ENCODE measurements at places on chromosomes 2 and 18.

GRCh38 chr18:78487649-78488048 lies 492.0 kb upstream of the SALL3 start:
- no peak for DNase-seq

DNA sequence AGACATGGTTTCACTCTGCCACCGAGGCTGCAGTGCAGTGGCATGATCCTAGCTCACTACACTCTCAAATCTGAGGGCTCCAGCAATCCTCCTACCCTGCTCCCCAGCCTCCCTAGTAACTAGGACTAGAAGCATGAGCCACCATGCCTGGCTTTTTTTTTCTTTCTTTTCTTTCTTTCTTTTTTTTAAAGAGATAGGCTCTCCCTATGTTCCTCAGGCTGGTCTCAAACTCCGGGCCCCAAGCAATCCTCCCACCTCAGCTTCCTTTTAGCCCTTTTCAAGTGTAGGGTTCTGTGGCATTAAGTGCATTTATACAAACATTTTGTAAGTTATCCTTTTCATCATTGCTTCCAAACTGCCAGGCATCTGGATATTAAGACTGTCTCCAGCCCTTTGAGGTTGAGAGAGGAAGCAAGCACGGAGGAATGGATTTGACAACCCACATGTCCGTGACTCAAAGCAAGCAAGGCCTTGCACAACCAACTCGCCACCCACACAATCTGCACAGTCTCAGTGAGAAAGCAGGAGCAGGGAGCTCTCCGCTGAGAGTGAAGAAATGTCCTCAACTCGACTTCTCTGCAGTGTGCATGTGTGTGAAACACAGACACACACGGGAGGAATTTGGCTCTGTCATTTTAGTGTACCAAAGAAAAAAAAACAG lies 65.6 kb downstream of the ATP8B1 start:
- peak; percentile 82 for DNase-seq

- DNase-seq = no peak
Observed at GRCh38 chr2:200466425-200467418, 43.1 kb downstream of the KCTD18 start.

DNA sequence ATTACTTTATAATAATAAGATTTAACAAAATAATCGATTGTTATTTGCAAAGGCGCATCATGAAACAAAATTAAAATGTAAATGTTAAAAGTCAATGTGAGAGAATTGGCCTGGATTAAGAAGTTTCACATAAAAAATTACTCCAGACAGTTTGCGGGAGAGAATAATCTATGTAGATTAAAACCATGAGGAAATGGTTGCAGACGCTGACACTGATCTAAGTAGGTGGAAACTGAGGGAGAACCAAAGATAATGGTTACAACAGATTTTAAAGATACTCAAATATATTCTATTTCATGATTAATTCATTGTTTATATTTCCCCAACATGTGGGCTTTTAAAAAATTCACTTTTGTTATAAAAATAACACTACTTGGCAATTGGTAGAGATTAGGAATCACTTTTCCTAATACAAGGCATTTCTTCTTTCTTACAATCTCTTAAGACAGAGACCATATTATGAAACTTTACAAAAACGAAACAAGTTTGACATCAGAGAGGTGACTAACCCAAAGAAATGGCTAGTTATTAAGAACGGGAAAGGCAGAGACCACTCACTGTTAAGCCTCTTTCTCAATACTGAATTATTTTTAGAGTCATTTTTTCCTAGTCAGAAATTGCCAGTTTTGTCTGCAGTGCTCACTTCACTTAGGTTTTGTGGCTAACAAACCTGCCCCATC lies 1.6 kb downstream of the KANSL1L start:
- peak; percentile 11 for DNase-seq

DNA sequence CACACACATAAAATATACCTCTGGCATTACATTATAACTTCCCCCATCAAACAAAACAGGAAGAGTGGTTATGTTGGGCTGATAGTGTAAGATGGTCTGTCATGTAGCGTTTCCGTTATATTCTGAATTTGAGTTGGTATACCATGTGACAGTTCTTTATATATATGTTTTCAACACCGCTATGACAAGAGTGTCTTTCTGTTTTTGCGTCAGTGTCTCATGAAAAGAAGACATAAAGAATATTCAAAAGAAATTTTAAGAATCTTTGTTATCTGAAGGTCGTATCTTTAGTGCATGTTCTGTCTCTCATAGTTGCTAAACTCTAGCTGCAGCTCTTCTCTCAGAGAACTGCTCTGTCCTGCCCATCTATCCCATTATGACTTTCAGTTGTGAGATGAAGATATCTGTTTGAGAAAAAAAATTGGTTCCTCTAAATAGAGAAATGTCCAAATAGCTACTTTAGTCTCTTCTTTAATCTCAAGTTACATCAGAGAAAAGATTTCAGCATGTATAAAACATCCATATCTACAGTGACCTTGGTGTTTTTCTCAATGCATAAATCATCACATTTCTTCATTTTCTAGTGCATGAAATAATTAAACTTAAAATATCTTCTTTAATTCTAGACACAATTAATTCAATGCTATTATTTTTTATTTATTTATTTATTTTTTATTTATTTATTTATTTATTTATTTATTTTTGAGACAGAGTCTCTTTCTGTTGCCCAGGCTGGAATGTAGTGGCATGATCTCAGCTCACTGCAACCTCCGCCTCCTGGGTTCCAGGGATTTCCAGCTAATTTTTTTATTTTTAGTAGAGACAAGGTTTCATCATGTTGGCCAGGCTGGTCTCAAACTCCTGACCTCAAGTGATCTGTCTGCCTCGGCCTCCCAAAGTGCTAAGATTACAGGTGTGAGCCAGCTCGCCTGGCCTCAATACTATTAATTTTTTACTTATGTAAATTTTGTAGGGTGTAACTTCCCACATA lies 24.3 kb upstream of the PSME4 start:
- no peak for DNase-seq

GRCh38 chr2:204715361-204715760 lies 170.1 kb downstream of the PARD3B start:
- no peak for DNase-seq

GRCh38 chr2:54680397-54681041 lies 42.9 kb upstream of the EML6 start:
- DNase-seq = no peak

GRCh38 chr18:45370255-45371010 lies 244.8 kb upstream of the SLC14A2 start:
- DNase-seq = no peak

DNA sequence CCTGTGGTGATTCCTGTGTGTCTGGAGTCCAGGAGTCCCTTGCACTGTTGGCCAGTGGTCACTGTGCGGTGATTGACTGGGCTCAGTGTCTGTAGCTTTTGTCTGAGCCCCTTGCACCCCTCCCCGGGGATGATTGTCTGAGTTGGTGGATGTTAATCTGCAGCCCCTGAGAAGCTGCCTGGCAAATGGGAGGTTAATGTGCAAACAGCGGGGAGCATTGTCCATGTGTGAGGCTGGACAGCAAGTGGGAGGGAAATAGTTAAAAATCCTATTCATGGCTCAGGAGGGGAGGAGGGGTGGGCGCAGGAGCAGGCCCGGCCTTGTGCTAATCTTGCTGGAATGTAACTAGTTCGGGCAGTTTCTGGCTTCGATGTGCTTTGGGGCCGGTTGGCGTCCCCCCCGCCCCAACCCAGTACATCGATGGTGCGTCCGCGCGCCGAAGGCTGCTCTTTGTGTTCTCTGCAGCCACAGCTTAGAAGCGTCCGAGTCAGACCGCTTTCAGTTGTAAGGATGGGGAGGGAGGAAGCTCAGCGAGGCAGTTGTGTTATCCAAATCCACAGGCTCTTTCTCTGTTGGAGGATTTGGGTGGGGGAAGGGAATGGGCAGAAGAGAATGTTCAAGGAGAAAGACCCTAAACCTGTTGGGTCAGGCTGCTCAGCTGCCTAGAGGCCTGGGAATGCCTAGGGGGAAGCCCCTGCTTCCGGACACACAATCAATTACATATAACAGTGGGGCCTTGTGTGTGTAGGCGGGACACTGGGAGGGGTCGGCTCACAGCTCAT lies 71.8 kb downstream of the TGOLN2 start:
- DNase-seq = no peak

DNA sequence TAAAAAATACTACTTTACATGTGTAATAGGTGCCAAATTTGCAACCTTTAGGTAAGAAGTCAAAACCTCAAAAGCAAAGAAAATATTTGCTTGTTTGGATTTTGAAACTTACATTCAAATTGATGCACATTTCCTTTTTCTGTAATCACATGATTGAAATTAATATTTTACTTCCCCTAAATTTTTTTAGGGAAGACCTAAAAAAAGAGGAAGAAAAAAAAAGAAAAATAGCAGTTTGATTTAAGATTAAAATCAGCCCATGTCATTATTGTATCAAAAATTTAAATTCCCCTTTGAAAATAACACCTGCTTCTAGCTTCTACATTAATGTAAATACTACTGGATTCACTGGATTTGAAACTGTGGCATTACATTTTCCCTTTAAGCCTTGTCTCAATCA lies 68.2 kb upstream of the STON1 start:
- DNase-seq = no peak

DNA sequence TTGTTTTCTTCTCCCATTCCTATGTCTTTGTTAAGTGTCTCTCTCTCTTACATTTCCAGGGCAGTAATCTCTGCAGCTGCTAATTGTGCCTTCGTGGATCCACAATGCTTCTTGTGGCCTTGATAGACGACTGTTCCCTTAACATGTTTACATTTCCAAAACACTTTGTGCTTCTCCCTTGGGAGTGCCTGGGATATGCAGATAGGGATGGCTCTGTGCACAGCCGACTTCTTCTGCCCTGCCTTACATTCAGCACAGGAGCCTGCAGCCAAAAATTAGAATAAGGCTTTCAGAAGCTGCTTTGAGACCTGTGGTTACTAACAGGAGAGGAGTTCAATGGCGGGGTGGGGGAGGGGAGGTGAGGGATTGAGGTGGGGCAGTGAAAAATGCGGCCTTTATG lies 328.9 kb downstream of the TDRD15 start:
- DNase-seq = no peak

DNA sequence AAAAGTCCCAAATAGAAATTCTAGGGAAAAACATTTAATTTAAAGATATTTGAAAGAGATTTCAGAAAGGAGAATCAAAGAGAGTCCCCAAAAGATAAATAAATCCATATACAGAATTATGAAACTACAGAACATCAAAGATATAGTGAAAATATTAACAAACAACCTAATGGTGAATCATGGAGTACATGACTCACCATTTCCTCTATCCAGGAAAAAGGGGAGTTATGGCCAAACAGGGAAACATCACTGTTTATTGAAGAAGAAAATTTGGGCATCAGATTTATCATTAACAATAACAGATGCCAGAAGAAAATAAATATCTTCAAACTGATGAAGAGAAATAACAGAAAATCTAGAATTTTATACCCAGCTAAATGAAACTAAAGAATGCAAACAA lies 448.3 kb downstream of the CDH2 start:
- no peak for DNase-seq

DNA sequence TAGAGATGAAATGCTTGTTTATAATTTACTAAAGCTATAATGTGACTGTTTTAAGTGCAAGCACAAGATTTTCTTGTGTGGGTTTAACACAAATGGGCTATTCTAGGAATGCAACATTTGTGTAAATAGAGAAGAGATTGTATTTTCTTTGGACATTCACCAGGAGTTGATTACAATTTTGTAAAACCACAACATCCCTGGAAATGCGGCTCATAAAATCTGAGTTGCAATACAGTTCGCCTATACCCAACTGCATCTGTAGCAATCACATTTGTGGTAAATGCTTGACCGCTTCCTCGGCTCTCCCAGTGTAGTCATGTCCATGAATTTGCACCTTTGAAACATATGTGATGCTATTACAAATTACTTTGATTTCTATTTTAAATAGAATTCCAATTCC lies 348.7 kb upstream of the CDH20 start:
- DNase-seq = no peak

- no peak for DNase-seq
Observed at GRCh38 chr2:209380293-209380692, 43.6 kb upstream of the MAP2 start.

- DNase-seq = no peak
Observed at GRCh38 chr2:69957965-69958364, 3.5 kb downstream of the ASPRV1 start.

GRCh38 chr2:203819434-203820133 lies 48.0 kb upstream of the CTLA4 start:
- DNase-seq = no peak

DNA sequence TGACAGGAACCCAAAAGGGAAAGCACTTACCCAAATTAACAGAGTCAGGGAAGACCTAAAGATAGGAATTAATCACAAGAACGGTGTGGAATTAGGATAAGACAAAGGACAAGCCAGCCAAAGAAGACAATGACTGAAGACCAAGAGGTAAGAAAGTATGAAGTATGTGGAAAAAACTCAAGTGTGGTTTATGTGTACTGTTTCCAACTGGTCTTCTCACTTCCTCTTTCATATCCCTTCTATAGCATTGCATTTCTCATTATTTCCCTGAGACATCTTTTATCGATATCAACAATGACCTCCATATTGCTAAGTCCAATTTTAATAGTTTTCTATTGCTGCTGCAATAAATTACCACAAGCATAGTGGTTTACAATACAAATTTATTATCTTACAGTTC lies 313.5 kb upstream of the SLC39A10 start:
- DNase-seq = no peak

DNA sequence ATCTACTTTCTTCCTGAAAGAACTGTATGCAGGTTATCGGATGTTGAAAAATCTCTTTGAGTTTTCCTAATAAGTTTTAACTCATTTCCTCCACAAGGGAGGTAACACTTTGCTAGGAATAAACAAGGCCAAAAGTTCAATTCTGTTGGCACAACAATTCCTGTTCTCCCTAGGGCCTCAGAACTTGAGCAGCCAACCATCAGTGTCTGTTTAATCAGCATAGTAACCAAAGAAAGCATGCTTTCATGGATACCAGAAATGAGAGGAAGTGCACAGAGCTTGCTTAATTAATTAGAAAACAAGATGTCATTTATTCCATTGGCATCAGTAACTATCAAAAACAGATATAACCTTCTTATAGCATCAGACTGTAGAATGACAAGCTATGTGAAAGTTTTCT lies 503.2 kb upstream of the CNTNAP5 start:
- DNase-seq = no peak

- no peak for DNase-seq
Observed at GRCh38 chr18:8241731-8242130, 367.5 kb upstream of the RAB12 start.

DNA sequence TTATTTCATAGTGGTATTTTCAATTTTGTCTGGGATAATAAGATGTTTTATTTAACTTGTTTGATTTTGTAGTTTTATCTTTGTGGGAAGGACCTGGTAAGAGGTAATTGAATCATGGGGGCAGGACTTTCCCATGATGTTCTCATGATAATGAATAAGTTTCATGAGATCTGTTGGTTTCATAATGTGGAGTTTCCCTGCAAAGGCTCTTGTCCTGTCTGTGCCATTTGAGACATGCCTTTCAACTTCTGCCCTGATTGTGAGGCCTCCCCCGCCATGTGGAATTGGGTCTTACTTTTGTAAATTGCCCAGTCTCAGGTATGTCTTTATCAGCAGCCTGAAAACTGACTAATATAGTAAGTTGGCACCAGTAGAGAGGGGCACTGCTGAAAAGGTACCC lies 77.8 kb upstream of the ARHGAP15 start:
- DNase-seq = no peak

- DNase-seq = no peak
Observed at GRCh38 chr2:239265681-239266433, 135.0 kb downstream of the HDAC4 start.
